Left kidney (tissue), 8 donors: ENCODE measurements at places on chromosomes 5 and 9. TPM values are rescaled to one million over a fixed set of nuclear protein-coding genes. Genes with fewer than 3 reads are reported as not detected.

MCC gene
- 33.2 TPM for polyA plus RNA-seq

SLC36A3 gene
- not detected for polyA plus RNA-seq

FAM78A gene
- 2.4 TPM for polyA plus RNA-seq

PRELID2 gene
- polyA plus RNA-seq, result 9.8 TPM

NEURL1B gene
- 14.8 TPM for polyA plus RNA-seq

IFNB1 gene
- not detected for polyA plus RNA-seq

PCDHGA12 gene
- 1.5 TPM for polyA plus RNA-seq

ZNF367 gene
- 12.7 TPM for polyA plus RNA-seq

TAF1L gene
- polyA plus RNA-seq, result 0.10 TPM

DNAJC25 gene
- polyA plus RNA-seq, result 16.5 TPM

SYK gene
- polyA plus RNA-seq, result 26.2 TPM

FAM53C gene
- polyA plus RNA-seq, result 35.2 TPM

FGF1 gene
- polyA plus RNA-seq, result 17.4 TPM

SPIN1 gene
- 204 TPM for polyA plus RNA-seq

FPGS gene
- 44.1 TPM for polyA plus RNA-seq

RNF145 gene
- 114 TPM for polyA plus RNA-seq

IL7R gene
- polyA plus RNA-seq, result 0.45 TPM

SH3PXD2B gene
- polyA plus RNA-seq, result 33.0 TPM

SIL1 gene
- polyA plus RNA-seq, result 47.8 TPM

DMRT3 gene
- polyA plus RNA-seq, result 1.5 TPM

SOX30 gene
- polyA plus RNA-seq, result 0.50 TPM

ADCY2 gene
- 5.5 TPM for polyA plus RNA-seq

HCN1 gene
- 0.03 TPM for polyA plus RNA-seq

BHMT2 gene
- 49.9 TPM for polyA plus RNA-seq

SNX24 gene
- 30.0 TPM for polyA plus RNA-seq

C9orf43 gene
- polyA plus RNA-seq, result 2.3 TPM

KLHL9 gene
- 53.7 TPM for polyA plus RNA-seq

KLHL3 gene
- polyA plus RNA-seq, result 25.4 TPM

TBC1D9B gene
- polyA plus RNA-seq, result 108 TPM

INSL4 gene
- polyA plus RNA-seq, result not detected

PTGES gene
- polyA plus RNA-seq, result 4.3 TPM

TAS2R1 gene
- polyA plus RNA-seq, result 0.42 TPM

BBLN gene
- polyA plus RNA-seq, result 31.8 TPM

PTPRD gene
- polyA plus RNA-seq, result 145 TPM

CAPSL gene
- 5.5 TPM for polyA plus RNA-seq

PCDHAC1 gene
- polyA plus RNA-seq, result 0.13 TPM

ELAVL2 gene
- polyA plus RNA-seq, result 5.0 TPM

PCDH1 gene
- 22.4 TPM for polyA plus RNA-seq

TCF7 gene
- polyA plus RNA-seq, result 13.0 TPM

FOXD4 gene
- 0.62 TPM for polyA plus RNA-seq

BRINP1 gene
- polyA plus RNA-seq, result 8.4 TPM

PCDHGB6 gene
- 7.3 TPM for polyA plus RNA-seq

COL15A1 gene
- 21.6 TPM for polyA plus RNA-seq

KDM3B gene
- polyA plus RNA-seq, result 116 TPM

EFCAB9 gene
- polyA plus RNA-seq, result not detected

TAF11L5 gene
- polyA plus RNA-seq, result not detected

ERGIC1 gene
- polyA plus RNA-seq, result 122 TPM
